ENCODE measurements at places on chromosomes 3 and 15.

DNA sequence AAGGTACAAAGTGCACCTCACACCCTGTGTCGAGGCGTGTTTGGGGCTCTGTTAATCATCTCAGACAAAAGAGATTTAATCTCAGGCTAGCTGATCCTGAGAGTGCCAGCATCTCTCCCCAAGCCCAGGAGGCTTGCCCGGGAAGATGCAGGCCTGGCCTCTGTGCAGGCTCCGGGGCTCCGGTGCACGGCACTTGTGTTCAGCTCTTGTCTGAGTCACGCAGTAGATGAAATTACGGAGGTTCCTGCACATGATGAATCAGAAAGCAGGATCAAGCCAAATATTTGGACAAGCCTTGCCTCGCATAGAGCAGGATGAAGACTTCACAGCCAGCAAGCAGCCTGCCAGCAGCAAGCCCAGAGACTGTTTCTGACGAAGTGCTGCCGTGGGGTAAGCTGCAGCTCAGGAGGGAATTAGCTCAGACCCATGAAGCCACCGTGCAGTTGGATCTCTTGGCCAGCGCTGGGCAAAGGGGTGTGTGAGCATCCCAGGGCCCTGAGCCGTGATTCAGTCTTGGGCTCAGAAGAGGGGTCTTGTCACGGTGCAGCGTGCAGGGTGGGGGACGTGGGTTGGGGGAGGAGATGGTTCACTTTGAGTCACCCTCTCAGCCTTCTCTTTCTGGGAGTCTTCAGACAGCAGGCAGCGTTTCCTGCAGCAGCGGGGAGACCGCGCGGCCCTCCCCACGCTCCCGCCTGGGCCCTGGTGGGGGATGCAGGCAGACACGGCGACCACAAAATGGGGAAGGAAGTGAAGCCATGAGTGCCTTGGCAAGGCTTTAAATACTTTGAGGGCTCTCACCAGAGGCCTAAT is 89.2 kb upstream of the MEF2A start:
- DNase-seq = no peak

DNA sequence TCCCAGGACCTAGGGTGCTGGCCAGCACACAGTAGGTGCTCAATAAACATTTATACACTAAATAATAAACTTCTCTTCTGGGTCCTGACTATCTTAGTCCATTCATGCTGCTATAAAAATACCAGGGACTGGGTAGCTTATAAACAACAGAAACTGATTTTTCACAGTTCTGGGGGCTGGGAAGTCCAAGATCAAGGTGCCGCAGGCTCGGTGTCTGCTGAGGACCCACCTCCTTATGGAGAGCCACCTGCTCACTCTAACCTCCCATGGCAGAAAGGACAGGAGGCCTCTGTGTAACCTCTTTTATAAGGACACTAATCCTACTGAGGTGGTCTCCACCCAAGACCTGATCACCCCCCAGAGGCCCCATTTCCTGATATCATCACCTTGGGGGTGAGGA is 114.4 kb upstream of the IQSEC1 start:
- no peak for DNase-seq

DNA sequence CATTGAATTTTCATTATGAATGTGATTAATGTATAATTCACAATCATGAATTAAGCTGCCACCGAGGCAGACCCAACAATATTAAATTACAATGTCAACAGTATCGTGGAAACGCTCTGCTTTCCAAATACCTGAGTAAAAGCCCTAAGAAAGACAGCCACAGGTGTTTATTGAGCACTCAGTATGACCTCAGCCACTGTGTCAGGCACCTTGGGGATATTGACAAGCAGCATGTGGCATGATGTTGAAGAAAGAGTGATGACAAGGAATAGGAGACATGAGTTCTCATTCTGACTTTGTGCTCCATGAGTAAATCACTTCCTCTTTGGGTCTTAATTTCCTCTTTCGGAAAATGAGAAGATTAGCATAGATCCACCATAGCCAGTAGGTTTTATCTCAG is 12.8 kb downstream of the C2CD4A start:
- no peak for DNase-seq

DNA sequence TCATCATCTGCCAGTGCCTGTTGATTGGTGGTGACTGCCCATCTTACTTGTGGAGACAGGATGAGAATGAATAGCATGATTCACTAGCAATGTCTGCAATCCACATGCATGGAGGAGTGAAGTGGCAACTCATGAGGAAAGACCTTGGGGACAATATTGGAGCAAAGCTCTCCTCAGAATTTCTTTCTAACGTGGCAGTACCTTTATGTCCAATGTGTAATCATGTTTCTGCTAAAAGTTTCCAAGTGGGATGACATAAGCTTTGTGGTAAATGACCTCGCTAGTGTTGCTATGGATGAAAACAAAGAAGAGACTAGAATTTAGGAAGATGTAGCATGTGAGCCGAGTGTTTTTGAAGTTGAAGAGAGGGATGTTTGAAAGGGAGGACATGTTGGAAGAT is 117.8 kb downstream of the CPNE4 start:
- DNase-seq = no peak

DNA sequence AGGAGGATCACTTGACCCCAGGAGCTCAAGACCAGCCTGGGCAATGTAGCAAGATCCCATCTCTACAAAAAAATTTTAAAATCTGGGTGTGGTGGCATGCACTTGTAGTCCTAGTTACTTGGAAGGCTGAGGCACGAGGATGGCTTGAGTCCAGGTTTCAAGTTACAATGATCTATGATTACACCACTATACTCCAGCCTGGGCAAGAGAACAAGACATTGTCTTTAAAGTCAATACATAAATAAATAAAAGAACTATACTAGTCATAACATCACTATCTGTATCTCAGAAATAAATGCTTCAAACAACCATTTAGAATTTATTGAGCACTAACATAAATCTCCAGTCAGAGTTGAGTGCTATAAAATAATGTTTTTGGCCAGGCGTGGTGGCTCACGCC is 8.5 kb upstream of the PHLDB2 start:
- no peak for DNase-seq

DNA sequence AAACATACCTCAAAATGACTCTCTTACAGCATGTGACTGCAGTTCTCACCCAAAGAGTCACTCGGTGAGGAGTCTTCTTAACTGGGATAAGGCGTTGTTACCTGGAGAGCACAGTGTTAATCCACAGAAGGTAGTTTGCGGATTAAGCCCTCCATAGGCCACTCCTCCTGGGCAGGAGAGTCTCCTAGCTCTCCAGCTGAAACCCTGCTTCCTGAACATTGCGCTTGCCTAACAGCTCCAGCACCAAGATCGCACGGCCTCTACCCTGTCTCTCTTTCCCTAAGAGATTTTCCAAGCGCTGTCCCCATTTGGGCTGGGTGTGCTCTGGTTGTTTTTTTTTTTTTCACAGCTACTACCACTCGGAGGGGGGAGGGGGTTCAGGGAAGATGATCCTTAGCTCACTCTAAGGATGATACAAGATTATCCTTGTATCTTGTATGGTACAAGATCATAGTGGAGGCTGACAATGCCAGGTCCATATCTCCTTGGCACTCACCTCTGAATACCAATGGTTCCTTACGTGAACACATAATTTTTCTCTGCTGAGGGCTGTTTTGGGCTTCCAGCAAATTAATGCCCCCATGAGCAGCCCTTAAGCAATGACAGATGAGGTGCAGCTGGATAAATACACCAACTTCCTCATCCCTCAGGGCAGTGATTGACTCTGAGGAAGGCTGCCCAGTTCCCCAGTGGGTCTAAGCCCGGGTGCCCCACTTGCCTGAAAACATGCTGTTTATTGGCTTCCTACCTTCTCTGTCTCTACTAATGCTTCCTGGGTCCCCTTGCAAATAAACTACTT is 185.2 kb upstream of the TSC22D2 start:
- DNase-seq = no peak

- DNase-seq = no peak
Observed at GRCh38 chr3:54819946-54820345, 107.9 kb downstream of the LRTM1 start.

- DNase-seq = no peak
Observed at GRCh38 chr3:197525706-197526105, 30.1 kb downstream of the BDH1 start.

GRCh38 chr15:55403531-55403930 is 4.6 kb downstream of the CCPG1 start:
- DNase-seq = no peak

- no peak for DNase-seq
Observed at GRCh38 chr3:100029689-100030088, 84.6 kb downstream of the FILIP1L start.

- no peak for DNase-seq
Observed at GRCh38 chr15:22861161-22861560, 22.7 kb downstream of the NIPA2 start.

GRCh38 chr15:21271566-21271965 is 168.7 kb downstream of the POTEB3 start:
- DNase-seq = no peak

- DNase-seq = no peak
Observed at GRCh38 chr15:77421370-77421700, 647 bp downstream of the HMG20A start.

DNA sequence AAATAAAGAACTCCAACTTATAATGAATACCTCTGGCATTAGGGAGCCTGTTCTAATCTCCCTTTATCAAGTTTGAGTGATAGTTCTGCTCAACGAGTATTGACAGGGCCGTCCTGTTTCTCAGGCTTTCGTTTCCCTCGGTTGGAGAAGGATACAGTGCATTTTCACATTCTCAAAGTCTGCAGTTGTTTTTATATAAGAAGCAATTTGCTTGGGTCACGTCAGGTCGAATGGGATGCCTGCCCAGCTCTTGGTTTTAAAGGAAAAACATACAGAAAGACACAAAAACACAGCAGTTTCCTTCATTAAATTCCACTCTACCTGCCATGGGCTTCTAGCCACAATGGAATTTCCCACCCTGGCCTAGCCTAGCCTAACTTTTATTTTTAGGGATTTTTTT is 366.3 kb downstream of the TIGIT start:
- no peak for DNase-seq

GRCh38 chr15:48392356-48392755 is 61.1 kb downstream of the DUT start:
- DNase-seq = no peak

GRCh38 chr3:46214751-46215352 is 6.7 kb upstream of the CCR1 start:
- DNase-seq = peak; percentile 57

- no peak for DNase-seq
Observed at GRCh38 chr3:51706788-51707731, at the start of gene GRM2. Gene GRM2, plus strand, starts transcription at chr3:51707068. Its CDS starts 1,916 bp downstream, at chr3:51708984.

DNA sequence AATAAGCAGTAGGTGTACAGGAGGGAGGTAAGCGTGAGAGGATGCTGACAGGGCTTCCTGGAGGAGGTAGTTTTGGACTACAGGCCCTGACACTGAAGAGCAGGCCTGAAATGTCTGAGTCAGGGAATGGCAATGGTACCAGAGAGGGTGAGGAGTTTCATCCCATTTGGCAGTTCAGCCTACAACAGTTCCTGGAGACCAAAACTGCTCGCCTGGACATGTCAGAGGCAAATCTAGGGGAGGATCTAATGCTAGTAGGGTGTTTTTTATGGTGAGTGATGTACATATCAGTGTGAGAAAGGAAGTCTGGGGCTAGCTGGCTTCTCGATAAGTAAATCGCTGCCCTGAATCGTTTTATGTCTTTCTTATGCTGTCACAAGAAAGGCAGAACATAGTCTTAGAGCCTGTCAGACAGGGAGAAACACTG is 13.8 kb upstream of the TNFSF10 start:
- no peak for DNase-seq

- no peak for DNase-seq
Observed at GRCh38 chr3:136194409-136195257, 1.5 kb downstream of the MSL2 start.

DNA sequence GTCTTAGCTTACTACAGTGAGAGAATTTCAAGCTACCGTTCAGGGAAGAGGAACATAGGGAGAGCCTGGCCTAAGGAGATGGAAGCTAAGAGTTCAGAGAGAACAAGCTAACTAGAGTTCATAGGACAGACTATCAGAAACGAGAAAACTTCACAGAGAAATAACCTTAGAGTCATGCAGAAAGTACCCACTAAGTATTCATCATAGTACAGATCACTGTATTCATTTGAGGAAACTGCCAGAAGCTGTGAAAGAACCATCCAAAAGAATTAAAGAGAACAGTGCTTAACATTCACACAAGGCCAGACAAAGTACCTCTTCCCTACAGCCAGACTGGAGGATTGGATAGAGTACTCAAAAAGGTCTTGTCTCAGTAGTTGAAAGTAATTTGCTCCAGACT is 15.2 kb upstream of the GBE1 start:
- DNase-seq = no peak

DNA sequence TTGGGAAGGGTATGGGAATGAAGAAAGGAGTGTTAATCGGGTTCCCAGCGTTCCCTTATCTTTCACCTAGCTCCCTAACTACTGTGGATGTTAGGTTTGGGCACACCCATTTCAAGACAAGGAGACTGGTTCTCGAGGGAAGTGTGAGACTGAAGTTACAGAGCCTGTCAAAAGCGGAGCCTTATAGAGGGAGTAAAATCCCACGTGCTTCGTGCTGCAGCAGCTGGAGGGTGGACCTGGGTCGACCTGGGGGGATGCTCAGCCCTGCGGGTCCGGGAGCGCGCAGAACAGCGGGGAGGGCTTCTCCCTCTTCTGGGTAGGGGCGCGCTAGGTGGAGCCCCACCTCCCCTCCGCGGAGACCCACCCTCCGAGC is 314 bp upstream of the TMED3 start:
- DNase-seq = no peak

GRCh38 chr3:50580683-50581458 is 11.5 kb downstream of the HEMK1 start:
- DNase-seq = no peak

- DNase-seq = no peak
Observed at GRCh38 chr3:158649791-158650190, 5.5 kb downstream of the GFM1 start.

GRCh38 chr3:58366699-58367098 is 34.0 kb downstream of the PXK start:
- no peak for DNase-seq

- no peak for DNase-seq
Observed at GRCh38 chr3:105970283-105970682, 101.5 kb upstream of the CBLB start.

DNA sequence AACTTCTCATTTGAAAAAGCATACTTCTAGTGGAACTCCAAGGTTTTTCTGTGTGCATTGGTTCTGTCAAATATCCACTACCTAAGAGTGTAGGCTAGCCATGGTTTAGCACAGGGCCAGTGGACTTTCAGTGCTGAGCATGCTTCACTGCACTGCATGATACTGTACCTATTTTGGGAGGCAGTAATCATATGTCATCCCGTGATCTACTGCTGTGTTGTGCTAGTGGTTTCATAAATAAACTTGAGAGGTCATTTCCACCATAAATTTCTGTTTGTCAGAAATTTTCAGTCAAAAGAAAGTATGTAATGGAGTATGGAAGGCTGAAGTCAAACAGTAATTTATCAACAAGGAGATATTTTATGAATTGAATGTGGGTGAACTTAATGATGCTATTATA is 203.6 kb downstream of the ROBO1 start:
- DNase-seq = no peak

DNA sequence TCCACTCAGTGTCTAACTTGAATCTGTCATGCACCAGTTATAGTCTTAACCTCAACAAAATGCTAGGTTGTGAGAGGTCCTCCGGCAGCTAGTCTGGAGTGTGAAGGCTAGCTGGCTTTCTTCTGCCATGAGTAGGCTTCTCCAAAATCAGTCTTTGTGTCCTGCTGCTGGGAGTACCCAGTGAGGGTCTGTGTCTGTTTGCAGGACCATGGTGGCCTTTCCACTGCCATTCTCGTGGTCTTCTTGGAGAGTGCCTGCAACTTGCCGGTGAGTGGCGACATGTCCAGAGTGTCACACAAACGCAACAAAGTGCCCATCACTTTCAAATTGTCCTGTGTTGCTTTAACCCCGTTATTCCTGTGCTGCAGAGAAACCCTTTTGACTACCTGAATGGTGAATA is 34.0 kb downstream of the ESYT3 start:
- DNase-seq = no peak

Data from NCI-H2107 (cell line).